Stimulated activated CD4-positive, alpha-beta T cell treated with anti-CD3 and anti-CD28 coated beads, TNF-alpha, amount 100 ng/mL, for 4 hours (primary cell): ENCODE measurements at places on chromosomes 3 and 15.

- DNase-seq, result no peak
These were observed 20.2 kb downstream of the CCR1 start for GRCh38 chr3:46187876-46188275.

GRCh38 chr3:68706096-68706495 lies 226.3 kb downstream of the TAFA4 start:
- no peak for DNase-seq

GRCh38 chr3:187085933-187086332 lies 53.4 kb downstream of the RPL39L start:
- DNase-seq, result no peak

GRCh38 chr3:147574621-147575020 lies 165.5 kb downstream of the ZIC1 start:
- DNase-seq, result no peak

DNA sequence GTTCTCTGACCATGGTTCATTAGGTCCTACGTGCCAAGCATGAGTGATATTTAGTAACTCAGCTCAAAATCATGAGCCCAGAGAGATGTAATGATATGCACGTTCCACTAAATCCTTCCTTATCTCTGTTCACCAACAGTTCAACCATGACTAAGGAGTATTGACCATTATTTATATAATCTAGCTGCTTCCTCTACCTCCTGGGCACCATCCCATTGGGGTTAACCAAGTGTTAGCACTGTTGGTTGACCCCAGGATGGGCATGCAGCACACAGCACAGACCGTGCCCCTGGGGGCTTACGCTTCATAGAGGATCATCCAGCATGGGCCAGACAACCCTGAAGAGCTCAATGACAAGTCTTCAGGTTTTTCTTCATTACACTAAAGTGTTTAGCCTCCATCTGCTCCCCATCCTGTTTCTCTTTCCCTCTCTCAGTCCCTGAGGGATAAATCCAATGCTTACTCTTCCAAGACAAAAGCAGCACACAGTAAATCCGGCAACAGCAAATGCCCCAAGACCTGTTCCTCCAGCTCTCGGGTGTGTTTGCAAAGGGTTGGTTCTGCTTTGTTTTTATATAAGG lies 10.4 kb downstream of the FAM174B start:
- no peak for DNase-seq

GRCh38 chr3:71461114-71461513 lies 122.4 kb downstream of the FOXP1 start:
- no peak for DNase-seq

- DNase-seq, result no peak
These were observed 13.1 kb upstream of the ALCAM start for GRCh38 chr3:105353485-105354161.

GRCh38 chr3:151315136-151315535 lies 1.5 kb downstream of the GPR87 start:
- DNase-seq, result no peak
